Stimulated activated CD4-positive, alpha-beta T cell treated with anti-CD3 and anti-CD28 coated beads, Interleukin-12 subunit alpha, Interleukin-12 subunit beta, amount 100 ng/mL, for 48 hours (primary cell): ENCODE measurements at places on chromosomes 11 and 22.

- DNase-seq = no peak
Observed at GRCh38 chr11:64544616-64545296, 46.3 kb upstream of the SLC22A12 start.

- peak; percentile 50 for DNase-seq
Observed at GRCh38 chr22:38353142-38353629, 36.0 kb upstream of the CSNK1E start.

GRCh38 chr22:47872761-47873535, 1110.5 kb downstream of the TBC1D22A start:
- no peak for DNase-seq

DNA sequence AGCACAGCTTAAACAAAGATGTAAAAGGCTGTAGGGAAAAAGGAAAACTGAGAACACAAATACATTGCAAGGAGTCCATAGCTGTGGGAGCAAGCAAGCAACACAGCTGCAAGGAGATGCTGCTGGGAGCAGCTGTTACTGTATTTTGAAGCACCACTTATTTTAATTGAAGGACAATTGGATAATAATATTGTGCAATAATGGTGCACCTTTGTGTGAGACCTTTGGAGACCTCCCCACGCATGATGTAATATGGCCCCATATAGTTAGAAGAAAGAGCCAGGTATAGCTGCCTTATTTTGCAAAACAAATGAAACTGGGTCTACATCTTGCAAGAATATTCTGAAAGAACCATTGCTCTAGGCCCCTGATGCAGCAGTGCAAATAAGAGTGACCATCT, 191.1 kb upstream of the KIRREL3 start:
- DNase-seq = no peak

DNA sequence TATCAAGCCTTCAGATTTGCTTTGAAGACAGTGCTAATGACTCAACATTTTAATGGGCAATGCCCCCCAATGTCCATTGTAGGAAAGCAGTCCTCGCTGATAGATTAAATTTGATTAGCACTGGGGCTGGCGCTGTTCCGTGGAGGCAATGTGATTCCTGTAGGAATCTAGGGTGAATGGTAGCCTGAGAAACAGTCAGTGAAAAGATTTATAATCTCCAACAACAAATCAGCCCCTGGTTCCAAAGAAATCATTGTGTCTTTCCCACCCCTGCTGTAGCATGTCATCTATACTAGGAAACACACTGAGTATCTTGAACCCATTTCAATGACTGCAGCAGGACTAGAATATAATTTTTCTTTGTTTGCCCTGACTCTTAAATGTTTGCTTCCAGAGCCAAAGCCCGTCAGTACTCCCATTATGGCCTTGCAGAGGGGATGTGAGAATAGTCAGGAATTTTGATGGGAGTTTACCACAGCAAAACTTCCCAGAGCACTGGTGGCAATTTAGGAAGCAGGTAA, 36.1 kb downstream of the MPPED2 start:
- DNase-seq = no peak

- DNase-seq = no peak
Observed at GRCh38 chr11:130872513-130872912, 43.8 kb downstream of the SNX19 start.

DNA sequence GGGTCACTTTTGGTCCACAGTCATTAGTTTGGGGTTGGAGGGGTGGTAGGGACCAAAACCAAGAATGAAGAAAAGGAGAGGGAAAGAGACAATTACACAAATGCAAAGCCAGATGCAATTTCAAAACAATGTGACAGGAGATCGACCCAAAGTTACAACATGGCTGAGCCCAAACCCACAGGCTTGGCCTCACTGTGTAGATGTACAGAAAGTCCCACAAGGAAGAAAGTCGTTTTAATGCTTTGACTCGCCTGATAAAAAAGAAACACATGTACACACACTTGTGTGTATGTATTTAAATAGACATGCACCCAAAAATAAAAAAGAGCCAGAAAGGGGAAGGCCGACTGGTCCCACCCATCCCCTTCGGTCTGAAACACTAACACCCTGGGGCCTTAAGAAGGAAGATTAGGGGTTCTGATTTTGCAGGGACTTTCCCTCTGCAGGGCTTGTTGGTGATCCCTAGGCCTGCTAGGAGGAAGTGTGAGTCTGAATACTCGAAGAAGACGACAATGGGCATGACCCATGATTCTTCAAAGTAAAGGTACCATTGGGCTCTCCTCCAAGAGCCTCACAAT, 104.1 kb downstream of the ETS1 start:
- no peak for DNase-seq

GRCh38 chr22:49601614-49602321, 225.9 kb downstream of the BRD1 start:
- DNase-seq = no peak

DNA sequence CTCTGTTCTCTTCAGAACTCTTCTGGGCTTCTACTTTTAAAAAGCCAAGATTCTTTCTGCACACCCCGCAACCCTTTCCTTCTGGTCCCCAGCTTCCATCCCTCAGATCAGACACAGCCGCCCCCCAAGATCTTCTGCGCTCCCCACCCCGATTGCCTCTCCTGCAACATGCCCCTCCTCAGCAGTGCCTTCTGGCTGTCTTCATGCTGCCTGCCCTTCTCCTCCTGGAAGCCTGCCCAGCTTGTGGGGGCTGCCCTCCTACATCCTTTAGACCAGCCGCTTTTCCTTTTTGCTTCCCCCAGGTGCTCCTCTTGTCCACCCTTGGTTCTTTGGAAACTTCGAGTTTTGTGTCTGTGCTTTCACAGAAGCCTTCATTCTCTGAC, 144.2 kb downstream of the FEZ1 start:
- no peak for DNase-seq

GRCh38 chr11:34168642-34169420, 63.4 kb downstream of the NAT10 start:
- DNase-seq = no peak

GRCh38 chr22:23182309-23183060, 2.2 kb downstream of the BCR start:
- peak; percentile 72 for DNase-seq

- DNase-seq = no peak
Observed at GRCh38 chr22:45353786-45354185, 44.1 kb downstream of the FAM118A start.

DNA sequence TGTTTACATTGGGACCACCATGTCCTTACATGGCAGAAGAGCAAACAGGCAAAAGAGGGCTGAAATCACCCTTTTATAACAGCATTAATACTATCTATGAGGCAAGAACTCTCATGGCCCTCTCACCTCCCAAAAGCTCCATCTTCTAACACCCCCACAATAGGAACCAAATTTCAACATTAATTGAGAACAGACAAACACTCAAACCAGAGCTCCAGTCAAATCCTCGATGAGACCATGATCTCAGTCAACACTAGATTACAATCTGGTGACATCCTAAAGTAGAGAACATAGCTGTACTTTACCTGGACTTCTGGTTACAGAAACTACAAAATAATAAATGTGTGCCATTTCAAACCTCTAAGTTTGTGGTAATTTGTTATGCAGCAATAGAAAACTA, 25.1 kb downstream of the OR2AG2 start:
- no peak for DNase-seq

DNA sequence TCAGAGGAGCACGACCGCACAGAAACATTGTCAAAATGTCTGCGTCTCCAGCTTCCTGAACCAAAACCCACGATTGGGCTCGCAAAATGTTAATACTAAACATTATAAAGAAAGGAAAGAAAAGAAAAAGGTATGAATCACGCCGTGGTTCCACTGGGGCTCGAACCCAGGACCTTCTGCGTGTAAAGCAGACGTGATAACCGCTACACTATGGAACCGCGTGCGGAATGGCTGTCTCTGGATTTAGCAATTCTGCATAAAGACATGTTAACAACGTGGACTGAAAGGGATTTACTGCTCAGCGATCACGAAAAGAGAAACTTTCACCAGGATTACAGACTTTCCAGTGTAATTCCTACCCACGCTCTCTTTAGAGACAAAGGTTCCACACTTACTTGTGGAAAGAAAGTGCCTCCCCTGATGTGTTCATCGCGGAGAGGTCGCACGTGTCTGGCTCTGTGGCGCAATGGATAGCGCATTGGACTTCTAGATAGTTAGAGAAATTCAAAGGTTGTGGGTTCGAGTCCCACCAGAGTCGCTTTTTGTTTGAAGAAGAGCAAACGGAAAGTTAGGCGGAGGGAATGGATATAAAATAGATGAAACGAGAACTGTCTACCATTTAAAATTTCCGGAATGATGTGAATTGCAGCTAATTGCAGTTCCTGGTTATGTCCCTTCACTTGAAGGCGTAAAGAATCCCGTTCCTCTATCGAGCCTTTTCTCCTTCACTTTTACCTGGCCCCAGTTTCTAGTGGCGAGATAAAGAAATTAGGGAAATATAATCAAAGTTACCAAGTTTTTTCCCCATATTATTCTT, 39.7 kb downstream of the OR4D9 start:
- peak; percentile 81 for DNase-seq

- no peak for DNase-seq
Observed at GRCh38 chr11:131662317-131662972, 292.0 kb downstream of the NTM start.

DNA sequence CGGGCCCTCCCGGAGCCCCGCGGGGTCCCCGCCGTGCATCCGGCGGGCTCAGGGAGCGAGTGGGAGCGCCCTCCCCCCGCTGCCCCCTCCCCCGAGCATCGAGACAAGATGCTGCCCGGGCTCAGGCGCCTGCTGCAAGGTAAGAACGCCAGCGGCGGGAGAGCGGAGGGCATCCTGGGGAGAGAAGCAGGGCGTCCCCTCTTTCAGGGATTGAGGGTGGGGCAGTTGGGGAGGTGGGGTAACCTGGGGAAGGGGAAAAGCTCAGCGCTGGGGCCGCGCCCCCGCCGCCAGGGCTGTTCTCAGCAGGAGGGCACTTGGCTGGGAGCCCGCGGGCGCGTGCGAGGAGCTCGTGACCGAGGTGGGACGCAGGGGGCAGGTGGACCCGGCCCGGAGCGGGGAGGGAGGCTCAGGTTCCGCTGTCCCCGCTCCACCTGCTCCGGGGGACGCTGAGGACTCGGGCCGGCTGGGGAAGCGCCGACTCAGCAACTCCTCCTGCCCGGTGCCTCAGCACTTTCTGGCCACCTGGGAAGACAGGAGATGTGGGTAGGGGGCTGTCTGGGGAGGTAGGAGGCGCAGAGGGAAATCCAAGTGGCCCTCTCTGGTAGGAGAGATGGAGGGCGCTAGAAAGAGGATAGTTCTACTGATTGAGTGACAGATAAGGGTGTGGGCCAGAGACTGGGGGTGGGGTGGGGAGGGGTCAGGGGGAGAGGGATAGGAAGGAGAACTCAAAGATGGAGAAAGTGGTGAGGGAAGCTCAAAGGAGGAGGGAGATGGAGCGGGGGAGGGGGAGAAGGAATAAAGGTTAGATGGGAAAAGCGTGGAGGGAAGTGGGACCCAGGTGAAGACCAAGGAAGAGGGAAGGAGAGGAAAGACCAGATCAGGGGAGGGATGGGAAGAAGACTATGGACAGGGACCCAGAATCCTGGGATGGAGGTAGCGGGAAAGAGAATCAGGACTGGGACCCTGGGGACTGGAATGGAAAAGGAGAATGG, 726 bp downstream of the RTN4RL2 start:
- no peak for DNase-seq

DNA sequence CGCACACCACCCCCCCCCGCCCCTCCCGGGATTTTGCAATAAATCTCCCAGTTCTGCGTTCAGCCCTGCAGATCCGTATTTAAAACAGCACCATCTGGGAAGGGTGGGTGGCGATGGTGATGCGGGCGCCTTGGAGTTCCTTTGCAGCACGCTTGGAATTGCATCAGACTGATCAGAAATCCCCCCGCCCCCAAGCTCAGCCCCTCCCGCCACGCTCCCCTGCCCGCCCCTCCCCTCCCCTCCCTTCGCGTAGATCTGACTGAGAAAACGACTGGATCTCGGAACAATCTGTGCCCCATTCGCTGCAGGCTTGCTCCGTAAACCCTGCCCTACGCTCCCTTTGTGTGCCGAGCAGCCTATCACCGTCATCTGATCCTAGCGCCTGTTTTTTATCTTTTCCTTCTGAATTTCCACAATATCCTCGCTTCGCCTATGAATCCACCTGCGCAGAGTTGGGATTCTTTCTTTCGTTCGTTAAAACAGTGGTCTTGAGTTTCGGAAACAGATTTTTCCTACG, 18.1 kb upstream of the BDNF start:
- no peak for DNase-seq

- DNase-seq = no peak
Observed at GRCh38 chr22:30392661-30393321, 4.0 kb upstream of the SEC14L2 start.

- DNase-seq = no peak
Observed at GRCh38 chr11:75011872-75012271, 23.1 kb downstream of the NEU3 start.

GRCh38 chr11:123173040-123173855, 21.8 kb downstream of the CLMP start:
- DNase-seq = no peak

DNA sequence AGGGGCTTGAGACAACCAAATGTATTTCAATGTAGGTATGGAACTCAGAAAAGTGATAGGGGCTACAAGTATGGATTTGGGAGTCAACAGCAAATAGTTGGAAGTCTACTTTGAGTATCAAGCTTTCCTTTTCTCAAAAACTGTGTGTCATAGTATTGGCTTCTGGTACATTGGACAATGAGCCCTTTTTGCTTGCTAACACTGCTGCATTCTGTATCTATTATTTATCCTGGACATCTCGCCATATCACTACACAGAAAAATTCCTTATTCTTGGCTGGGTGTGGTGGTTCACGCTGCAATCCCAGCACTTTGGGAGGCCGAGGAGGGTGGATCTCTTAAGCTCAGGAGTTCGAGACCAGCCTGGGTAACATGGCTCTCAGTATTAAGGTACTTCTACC, 18.4 kb downstream of the CYP2R1 start:
- no peak for DNase-seq

DNA sequence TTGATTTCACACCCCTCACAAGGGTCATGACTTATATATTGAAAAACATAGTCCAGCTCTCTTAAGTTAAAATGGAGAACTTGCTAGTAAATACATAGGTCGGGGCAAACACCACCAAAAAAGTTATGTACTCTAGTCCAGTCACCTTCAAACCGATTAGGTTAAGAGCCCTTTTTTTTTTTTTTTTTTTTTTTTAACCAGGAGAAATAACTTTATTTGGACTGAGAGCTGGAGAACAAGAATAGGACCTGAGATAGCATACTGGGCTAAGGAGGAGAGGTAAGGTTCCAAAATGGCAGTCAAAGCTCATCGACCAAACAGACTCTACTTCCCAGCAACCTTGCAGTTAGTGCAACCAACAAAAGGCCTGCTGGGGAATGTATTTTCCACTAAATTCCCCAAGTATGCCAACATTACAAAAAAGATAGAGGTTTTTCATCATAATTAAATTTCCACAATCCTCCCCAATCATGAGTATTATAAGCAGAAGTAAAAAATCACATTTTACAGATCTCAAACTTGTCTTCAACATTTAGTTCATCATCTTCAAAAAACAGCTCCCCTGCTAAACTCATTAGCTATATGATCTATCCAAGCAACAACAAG, 3.8 kb downstream of the TMEM41B start:
- no peak for DNase-seq
